Stimulated activated CD4-positive, alpha-beta T cell treated with anti-CD3 and anti-CD28 coated beads, Interleukin-2, amount 100 ng/mL, for 48 hours (primary cell): ENCODE measurements at places on chromosomes 1 and 21.

GRCh38 chr21:41651830-41652229 lies 115.0 kb downstream of the RIPK4 start:
- no peak for DNase-seq

DNA sequence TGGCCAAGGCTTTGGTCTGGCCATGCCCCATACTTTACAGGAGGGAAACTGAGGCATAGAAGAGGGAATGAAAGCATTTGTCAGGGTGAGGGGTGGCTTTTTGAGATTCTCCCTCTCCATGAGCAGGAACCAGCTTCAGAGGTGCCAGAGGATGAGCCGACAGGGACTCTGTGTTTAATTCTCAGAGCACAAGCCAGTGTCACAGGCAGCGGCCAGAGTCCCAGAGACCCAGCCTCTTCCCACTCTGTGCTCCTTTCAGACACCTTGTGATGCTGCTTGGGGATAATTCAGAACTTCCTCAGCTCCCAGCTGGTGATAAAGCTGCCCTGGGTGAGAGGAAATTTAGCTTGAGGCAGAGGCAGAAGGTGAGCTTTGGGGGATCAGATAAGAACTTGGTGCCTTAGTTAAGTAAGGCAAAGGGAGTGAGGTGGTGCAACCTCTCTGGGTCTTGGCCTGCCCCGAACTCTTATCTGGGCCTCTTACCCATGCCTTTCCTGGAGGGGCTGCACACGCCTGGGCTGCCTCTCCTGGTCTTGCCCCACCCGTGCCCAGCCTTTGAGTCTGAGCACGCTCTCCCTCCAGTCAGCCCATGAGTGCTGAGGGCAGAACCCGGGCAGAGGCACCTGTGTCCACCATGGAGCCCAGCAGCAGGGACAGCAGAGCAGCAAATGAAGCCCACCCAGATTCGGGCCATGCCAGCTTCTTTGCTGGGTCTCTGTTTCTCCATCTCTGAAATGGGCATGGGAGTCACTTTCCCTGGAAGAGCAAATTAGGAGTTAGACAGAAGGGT lies 175.6 kb upstream of the C1orf174 start:
- DNase-seq: no peak

DNA sequence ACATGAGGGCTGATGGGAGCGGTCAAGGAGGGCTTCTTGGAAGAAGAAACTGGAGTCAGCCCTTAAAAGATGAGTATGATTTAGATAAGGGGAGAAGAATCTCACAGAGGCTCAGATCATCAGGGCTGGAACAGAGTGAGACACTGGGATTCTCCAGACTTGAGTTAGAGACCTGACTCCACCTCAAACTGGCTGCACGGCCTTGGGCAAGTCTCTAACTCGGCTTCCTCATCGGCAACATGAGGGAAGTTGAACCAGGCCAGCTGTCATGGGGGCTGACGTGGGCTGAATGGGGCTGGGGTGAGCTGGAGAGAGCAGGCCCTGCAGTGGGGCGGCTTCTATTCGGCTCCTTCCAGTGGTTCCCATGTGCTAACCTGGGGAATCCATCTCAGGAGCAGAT lies 2.5 kb downstream of the C1QC start:
- DNase-seq: no peak

DNA sequence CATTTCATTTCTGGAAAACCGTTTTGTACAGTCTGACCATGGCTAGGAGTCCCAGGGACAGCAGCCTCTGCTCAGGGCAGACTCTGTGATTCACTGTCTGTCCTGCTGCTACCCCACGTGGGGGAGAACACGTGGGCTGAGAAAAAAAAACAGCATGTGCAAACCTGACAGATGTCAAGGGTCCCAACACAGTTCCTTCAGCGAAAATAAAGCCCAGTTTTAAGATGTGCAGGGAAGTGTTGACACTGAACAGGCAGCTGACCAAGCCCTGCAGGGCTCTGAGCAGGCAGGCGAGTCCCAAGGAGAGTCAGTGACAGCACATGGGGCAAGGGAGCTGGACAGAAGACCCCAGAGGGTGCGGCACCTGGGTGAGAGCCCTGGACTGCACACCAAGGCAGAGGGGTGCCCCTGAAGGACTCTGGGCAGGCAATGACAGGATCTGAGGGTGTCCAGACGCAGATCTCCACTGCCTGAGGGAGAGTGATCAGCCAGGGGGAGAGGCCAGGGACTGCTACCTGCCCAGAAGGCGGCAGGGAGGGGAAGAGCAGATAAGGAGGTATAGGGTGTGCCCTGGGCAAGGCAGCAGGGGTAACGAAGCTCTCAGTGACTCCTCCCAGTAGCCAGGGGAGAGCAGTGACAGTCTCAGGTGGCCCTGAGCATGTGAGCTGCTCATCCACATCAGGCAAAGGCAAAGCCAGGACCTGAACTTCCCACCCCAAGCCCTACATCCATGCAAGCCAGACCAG lies 5.1 kb upstream of the SPATC1L start:
- no peak for DNase-seq

DNA sequence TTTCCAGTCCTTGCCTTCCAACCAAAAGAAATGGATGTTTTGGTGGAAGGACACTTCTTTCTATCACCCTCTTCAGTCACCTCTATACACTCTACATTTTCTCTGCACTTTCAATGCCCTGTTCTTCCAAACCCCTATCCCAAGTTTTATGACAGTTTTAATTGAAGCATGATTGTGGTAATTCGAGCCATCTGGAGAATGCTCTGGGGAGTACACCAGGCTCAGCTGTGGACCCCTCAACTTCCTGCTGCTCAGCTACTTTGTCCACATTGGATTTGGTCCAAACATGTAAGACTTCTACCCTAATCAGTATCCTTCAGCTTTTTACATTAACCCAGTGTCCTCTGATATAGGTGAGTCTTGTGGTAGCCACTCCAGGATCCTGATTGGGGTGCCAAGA lies 129.6 kb downstream of the SYT2 start:
- DNase-seq: no peak

- no peak for DNase-seq
Measured at GRCh38 chr1:180773210-180773865, 139.4 kb upstream of the KIAA1614 start.

DNA sequence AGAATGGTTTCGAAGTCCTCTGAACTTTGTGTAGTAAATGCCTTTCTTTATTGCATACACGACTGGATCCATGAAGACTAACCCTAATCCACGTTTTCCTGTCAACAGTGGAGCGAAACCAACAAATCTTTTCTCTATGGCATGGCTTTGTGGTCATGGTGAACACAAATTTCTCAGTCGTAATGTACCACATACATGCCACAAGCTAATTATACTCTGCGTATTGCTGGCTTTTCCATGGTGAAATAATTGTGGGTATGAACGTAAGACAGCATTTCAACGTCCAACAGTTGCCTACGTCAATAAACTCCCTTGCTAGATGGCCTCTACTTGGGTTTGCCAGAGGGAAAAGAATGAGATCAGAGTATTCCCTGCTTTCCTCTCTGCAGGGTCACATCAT lies 27.5 kb downstream of the INTS7 start:
- DNase-seq: no peak

- peak; percentile 71 for DNase-seq
Measured at GRCh38 chr1:109193653-109194590, 19.8 kb upstream of the SARS1 start.

DNA sequence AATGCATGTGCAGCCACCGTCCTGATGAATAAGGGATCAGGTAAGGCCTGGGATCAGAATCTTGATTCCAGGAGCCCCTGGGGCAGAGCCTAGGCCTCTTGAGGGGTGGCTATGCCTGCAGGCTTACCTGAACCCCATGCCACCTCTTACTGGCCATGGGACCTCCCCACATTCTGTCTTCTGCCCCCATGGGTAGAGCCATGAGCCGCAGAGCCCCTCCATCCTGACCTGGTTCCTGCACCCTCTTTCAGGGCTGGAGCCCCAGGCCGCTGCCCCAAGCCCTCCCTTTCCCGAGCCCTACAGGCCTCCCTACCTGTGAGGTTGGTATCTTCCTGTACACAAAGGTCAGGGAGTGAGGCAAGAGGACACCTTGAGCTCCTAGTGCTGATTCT lies 120.8 kb downstream of the DMRTB1 start:
- DNase-seq: no peak

GRCh38 chr1:119739150-119739549 lies 27.4 kb downstream of the PHGDH start:
- DNase-seq: no peak

DNA sequence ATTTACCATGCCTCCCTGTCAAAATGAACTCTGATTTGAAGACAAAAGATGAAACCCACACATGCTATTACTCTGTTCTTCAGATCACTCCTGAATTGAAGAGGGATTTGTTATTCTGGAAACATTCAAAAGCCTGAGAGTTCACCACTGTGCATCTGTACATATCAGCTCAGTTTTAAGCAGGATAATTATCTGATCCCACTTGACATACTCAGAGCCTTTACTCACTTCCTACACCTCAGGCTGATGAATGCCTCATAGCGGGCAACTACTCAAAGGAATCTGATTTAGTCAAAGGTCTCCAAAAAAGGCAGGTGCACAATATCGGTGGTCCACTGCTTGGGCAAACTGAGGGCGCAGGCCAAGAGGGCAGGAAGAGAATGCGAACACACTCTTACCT lies 47.5 kb upstream of the LPAR3 start:
- DNase-seq: no peak

DNA sequence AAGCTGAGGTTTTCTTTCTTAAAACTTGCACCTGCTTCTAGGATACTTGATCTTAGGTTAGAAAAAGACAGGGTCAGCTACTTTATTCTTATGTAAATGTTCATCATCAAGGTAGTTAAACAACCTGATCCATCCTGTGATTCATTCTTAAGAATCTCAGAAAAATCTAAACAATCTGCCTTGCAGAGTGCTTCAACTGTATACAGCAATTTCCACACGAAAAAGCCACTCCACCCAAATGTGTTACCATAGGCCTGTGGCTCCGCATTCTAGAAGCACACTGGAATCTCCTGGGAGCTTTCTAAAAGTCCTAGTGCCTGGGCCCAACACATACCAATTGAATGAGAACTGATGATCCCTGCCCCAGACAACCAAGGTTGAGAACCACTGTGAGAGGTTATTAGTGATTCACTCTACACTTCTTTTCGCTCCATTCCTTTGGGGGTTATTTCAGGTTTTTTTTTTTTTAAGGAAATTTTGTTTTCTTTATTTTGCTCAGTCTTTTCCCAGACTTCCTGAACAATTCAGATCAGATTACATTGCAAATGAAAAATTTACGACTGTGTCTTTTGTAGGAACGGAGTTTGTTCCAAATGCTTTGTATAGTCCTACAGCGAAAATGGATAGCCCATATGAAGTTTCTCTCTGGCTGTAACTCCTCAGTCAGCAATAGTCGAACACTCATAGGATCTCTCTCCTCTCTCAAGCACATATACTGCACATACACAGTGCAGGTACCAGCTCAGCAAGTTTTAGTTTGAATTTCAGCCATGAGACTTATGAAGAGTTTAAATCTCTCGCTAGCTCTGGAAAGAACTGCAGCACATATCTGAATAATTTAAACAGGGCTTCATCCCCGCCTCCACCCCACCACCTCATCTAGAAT lies 16.1 kb downstream of the SMYD2 start:
- DNase-seq: no peak

DNA sequence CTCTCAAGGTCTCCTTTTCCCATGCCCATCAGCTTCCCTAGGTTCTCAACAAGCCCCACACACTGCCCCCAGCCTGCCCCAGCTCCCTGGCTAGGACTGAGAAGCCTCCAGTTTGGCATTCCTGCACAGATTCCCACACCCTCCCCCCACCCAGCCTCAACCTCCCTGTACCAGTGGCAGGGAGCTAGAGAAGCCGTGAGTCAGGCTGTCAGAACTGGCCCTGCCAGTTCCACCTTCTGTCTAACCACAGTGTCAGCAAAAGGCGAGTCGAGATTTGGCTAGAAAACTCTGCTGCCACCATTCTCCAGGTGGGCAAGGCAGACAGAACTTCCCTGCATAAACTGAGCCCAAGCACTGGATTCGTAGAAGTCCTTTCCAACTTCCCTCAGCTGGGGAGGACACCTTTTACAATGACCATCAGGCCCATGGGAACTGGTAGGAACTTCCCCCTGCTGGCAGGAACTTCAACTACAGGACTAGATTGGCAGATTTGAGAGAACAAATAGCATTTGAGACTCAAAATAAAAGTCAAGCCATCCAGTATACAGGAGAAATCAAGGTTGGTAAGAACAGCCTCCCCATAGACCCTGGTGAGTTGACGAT lies 31.0 kb downstream of the TNNT2 start:
- peak; percentile 4 for DNase-seq

GRCh38 chr21:45356251-45356650 lies 48.7 kb upstream of the COL18A1 start:
- DNase-seq: no peak

- no peak for DNase-seq
Measured at GRCh38 chr21:42353623-42354022, 2.8 kb upstream of the TFF2 start.

DNA sequence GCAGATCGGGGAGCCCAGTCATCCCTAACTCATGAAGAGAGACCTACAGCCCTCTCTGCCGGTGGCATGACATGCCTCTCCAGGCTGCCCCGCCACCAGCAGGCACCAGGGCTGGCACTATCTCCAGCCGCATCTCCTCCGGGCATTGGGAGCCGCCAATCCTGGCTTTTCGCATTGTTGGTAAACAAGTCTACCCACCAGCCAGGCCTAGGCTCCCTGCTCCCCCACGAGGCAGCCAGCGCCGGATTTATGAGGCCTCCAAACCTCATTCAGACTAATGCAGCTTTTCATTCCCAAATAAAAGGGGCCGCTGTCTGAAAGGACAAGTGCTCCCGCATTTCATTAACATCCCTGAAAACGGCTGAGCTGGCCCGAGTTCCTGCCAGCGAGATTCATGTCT lies 3.4 kb upstream of the GRIK3 start:
- DNase-seq: no peak

DNA sequence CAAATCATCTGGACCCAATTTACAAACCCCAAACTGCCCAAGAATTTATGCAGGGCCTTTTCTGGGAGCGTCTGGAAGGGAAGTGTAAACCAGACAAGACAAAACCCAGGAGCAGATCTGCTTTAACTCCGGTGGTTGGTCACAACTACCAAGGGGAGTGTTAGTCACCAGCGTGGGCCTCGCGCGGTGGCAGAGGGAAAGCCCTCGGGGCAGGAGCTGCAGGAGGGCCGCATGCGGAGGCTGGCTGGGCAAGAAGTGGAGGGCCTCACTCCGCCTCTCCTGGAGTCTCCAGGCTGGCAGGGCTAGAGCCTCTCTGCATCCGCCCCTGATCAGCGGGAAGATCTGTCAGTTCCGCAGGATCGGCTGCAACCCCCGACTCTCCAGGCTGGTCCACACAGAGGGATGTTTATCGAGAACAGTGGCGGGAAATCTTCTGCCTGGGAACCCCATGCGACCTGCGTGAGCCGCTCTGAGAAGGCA lies 2.0 kb downstream of the COL24A1 start:
- no peak for DNase-seq

DNA sequence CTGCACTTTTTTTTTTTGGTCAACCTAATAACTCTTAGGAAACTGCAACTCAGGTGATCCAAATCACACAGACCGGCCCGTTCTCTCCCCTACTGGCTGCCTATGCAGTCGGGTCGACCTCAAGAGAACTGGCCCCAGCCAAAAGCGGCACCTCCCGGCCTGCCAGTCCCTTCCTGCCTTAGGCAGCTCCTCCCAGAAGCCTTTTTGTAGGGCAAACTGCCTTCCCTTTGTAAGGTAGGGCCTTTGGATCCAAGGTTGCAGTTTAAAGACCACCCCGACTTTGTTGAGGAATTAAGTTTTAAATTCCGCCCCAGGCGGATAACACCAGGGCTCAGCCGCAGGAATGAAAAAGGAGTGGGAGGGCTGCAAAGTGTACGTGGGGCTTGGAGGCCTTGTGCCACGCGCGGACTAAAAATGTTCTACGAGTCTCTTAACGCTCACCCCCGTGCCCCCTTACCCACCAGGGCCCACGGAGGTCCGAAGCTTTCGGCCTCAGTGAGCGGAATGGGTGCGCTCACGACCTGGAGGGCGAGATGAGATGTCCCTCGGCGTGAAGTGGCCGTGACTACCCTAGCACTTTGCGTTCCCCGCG lies 642 bp upstream of the ST3GAL3 start:
- peak; percentile 10 for DNase-seq

- DNase-seq: no peak
Measured at GRCh38 chr1:198467342-198467741, 73.1 kb downstream of the ATP6V1G3 start.
